ENCODE measurements at places on chromosomes 3 and 15.

GRCh38 chr3:5423076-5423475 is 235.6 kb downstream of the EDEM1 start:
- DNase-seq = no peak

- DNase-seq = no peak
Observed at GRCh38 chr15:85616549-85617110, 178.1 kb downstream of the KLHL25 start.

- DNase-seq = no peak
Observed at GRCh38 chr3:27723001-27723445, 900 bp upstream of the EOMES start.

DNA sequence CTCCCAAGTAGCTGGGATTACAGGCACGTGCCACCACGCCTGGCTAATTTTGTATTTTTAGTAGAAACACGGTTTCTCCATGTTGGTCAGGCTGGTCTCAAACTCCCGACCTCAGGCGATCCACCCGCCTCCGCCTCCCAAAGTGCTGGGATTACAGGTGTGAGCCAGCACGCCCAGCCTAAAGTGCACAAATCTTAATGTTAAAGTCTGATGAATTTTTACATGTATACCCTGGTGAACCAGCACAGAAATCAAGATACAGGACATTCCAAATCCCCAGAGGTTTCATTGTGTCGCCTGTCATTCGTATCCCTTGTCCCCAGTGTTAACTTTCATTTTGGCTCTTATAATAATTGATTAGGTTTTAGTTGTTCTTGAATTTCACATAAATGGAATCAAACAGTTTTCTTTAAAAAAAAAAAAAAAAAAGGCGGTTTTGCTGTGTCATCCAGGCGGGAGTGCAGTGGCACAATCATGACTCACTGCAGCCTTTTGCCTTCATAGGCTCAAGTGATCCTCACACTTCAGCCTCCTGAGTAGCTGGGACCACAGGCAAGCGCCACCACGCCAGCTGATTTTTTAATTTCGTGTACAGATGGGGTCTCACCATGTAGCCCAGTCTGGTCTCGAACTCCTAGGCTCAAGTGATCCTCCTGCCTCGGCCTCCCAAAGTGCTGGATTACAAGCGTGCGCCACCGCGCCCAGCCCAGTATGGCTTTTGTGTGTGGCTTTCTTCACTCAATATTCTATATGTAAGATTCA is 1.5 kb upstream of the TM4SF19 start:
- DNase-seq = no peak

GRCh38 chr15:47337106-47337505 is 380.2 kb upstream of the SEMA6D start:
- no peak for DNase-seq

DNA sequence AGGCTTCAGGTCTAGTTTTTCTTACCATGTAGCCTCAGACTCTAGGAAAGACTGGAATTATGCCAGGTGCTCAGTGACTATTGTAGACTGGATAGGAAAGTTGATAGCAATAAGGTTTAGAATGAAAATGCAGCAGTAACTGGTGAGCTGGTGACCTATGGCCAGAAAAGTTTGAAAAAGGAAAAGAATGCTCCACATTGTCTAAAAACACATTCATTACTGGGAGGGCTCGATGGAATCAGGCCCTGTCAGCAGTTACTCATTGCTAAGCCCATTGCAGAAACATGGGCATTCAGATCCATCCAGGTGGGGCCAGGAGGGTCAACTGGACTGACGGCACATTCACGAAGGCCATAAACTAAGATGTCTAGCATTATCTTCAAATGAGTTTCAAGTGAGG is 8.7 kb upstream of the MBNL1 start:
- DNase-seq = no peak

GRCh38 chr3:190556351-190556750 is 42.5 kb downstream of the IL1RAP start:
- no peak for DNase-seq

DNA sequence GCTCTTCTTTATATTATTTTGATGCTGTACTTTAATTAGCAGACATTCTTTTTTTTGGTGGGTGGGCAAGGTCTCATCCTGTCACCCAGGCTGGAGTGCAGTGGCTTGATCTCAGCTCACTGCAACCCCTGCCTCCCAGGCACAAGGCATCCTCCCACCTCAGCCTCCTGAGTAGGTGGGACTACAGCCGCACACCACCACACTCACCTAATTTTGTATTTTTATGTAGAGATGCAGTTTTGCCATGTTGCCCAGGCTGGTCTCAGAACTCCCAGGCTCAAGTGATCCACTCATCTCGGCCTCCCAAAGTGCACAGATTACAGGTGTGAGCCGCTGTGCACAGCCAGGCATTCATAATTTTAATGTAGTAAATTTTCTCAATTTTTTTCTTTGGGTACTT is 608.1 kb downstream of the ZNF385D start:
- DNase-seq = no peak

GRCh38 chr3:20095470-20095869 is 55.2 kb downstream of the KAT2B start:
- DNase-seq = no peak

DNA sequence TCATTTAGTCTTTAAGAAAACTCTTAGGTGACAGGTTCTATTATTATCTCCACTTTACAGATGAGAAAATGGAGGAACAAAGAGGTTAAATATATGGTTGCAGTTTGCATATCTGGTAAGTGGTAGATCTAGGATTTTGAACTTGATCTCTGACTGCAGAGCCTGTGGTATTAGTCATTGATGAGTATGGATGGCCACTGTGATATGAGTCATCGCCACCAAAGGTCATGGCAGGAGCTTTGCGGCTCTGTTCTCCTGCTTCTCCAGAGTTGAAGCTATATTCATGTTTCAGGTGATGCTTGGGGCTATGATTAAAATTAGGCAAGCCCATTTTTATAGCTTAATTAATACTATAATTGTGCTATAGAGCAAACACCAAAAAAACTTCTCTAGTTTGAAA is 306.2 kb upstream of the DPPA4 start:
- no peak for DNase-seq

- no peak for DNase-seq
Observed at GRCh38 chr3:56904552-56905215, 102.9 kb upstream of the ARHGEF3 start.

DNA sequence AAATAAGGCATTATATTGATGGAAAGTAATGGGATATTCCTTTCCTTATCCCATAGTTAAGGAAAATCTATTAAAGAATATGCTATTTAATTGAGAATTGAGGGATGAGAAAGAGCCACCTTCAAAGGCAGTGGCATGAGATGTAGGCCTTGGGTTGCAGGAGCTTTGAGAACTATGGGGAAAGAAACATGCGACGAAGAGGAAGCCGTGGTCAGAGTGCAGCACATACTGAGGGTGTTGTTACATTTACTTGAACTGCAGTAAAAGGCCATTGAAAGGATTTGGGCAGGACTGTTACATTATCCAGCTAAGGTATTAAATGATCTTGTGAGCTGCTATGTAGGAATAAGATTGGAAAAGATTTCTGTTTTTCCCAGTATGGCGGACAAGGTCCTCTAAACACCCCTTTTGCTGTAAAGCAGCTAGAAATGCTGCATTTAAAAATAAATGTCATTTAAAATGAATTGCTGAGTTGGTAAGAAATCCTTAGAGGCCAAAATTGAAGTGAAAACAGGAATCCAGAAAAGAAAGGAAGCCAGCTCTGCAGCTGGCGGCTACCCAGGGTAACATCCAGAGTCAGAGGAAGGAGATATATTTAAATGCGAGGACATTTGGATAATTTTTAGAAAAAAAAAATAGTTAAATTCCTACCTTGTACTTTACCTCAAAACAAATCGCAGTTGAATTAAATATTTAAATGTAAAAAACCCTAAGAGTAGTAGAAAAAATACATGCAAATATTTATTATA is 61.7 kb downstream of the IL1RAP start:
- DNase-seq = no peak

DNA sequence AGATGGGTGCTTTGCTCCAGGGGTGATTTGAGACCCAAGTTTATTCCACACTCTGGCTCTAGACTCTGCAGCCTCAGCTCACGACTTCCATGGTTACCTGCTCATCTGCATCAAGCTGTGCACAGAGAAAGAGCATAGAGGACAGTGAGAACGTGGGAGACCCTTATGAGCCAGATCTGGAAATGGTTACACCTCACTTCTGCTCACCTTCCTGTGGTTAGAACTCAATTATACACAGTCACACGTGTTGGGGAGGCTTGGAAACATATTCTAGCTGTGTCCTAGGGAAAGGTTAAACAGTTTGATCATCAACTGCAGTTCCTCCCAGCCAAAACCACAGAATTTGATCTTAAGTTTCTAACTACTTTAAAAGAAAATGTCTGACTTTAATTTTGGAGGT is 1.8 kb downstream of the FETUB start:
- peak; percentile 7 for DNase-seq

DNA sequence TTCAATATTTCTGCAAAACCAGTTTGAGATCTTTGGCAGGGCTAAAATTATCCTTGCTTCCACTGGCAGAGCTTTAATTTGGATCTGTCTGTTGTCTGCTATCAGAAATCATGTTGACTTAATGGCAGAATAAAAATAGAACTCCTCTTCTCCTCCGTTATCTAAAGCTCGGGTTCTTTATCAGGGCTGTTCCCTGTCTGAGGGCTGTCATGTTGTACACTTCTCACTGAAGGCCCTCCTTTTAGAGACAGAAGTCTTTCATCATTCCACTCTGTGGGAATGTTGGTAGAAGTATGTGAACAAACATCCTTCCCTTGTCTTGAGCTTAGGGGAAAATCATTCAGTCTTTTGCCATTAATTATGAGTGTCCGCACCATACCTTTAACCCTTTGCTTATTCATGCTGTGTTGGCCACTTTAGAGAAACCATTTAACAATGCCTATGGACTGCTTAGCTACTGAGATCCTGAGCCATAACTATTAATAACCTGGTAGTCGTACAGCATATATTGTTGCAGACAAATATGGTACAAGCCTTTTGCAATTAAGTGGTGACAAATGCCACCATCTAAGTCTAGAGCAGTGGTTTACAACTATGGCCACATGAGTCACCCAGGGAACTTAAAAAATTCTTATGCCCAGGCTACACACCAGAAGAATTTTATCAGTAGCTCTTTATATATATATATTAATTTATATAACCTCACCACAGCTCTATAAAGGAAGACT is 226.0 kb upstream of the TPM1 start:
- DNase-seq = no peak

GRCh38 chr3:25945836-25946235 is 155.9 kb downstream of the OXSM start:
- no peak for DNase-seq

DNA sequence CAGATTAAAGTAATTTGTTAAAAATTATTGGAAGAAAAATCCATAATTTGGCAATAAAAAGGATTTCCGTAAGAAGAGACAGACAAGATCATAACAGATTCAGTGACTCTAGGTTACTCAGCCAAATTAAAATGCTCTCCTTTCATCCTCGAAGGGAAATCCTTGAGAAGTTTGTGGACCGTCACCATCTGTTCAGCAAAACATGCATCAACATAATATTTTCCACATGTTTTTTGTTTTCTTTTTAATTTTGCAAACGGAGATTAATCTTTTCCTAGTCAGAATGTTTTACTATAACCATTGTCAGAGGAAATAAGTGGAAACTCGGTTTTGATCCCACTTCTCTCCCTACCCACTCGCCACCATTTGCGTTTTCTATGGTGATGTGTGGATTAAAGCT is 128.3 kb downstream of the TMCO5A start:
- DNase-seq = no peak

DNA sequence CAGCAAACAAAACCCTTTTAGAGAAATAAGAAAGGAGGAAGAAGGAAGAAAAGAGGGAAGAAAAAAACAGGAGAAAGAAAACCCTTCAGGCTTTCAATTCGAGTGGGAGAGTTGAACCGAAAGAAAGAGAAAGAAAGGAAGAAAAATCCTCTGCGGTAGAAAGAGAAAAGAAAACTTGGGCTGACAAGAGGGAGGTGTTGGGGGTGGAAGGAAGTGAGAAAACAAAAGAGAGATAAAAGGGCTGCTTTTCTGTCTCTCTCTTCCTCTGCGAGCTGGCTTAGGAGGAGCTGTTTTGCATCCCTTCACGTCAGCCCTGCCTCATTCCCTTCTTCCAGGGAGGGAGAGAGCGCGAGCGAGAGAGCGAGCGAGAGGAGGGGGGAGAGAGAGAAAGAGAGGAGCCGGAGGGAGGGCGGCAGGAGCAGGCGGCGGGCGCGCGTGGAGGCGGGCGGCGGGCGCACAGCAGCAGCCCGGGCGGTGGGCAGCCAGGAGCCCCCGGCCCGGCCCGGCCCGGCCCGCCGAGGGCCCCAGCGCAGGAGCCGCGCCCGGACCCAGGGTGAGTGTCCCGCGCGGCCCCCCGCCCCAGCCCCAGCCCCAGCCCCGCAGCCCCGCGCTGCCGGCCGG is at the start of gene ZNF710:
ZNF710 (plus strand) TSS at position 263 of the 621 bp plus-strand sequence. CDS start 65,814 bp downstream, outside the sequence.
- no peak for DNase-seq

DNA sequence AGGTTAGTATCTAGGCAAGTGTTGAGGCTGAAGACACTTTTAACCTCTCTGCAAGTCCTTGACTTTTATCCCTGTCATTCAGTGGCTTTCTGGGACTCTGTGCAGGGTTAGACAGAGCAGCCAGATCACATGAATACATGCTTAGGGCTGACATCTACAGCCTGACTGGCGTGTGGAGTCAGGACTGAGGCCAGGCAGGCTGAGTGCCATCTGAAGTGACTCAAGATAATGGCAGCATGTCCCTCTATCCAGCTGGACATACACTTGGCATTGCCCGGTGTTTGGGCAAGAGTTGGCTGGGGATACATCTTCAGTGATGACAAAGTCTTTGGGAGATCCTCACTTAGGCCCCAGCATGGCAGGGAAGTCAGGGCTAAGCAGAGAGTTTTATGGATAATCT is 22.4 kb downstream of the DUOX2 start:
- DNase-seq = no peak

GRCh38 chr3:13846238-13846637 is 33.6 kb downstream of the WNT7A start:
- no peak for DNase-seq

DNA sequence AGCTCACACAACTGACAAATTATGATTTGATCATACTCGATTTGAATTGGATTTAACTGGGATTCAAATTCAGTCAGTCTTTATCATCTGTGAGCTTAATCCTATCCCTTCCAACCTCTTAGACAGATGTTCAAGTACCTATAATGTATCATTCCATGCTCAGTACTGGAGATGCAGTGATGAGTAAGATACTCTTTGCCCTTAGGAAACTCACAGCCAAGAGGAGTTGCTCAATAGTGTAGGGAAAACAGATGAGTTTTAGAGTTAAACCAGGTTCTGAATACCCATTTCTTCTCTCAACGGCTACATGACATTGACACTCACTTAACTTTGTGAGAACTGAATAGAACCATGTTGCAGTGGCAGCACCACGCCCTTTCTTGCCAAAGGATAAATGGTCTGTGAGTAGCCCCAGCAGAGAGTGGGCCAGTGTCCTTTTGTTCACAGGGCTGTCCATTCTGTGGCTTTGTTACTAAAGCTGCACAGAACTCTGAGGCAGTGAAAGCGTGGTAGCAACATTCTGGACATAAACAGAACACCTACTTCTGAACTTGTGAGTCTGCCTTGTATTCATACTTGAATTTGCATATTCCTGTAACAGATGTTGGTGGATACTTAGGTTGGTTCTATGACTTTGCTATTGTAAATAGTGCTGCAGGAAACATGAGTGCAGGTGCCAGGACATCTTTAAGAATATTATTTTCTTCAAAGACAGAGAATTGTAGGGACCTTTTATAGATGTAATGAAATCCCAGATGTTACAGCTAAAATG is 91.6 kb downstream of the RASA2 start:
- no peak for DNase-seq

GRCh38 chr3:118802325-118803095 is 232.1 kb downstream of the IGSF11 start:
- DNase-seq = no peak
